ENCODE measurements at places on chromosomes 1 and 21. TPM values are rescaled to one million over a fixed set of nuclear protein-coding genes. Genes with fewer than 3 reads are reported as not detected.

Gene CA6
- total RNA-seq: not detected

Gene TRIM45
- 2.6 TPM for total RNA-seq

Gene MIB2
- total RNA-seq: 82.2 TPM

Gene CDA
- total RNA-seq: 1.4 TPM

Gene KDM5B
- total RNA-seq: 102 TPM

Gene BGLAP
- total RNA-seq: not detected

Gene LEMD1
- 2.1 TPM for total RNA-seq

Gene SAMSN1
- not detected for total RNA-seq

Gene RORC
- total RNA-seq: 0.26 TPM

Gene WNT2B
- 1.9 TPM for total RNA-seq

Gene SYCP1
- not detected for total RNA-seq

Gene PLD5
- under 0.01 TPM for total RNA-seq

Gene AGO3
- total RNA-seq: 9.5 TPM

Gene AMY2A
- not detected for total RNA-seq

Gene EBNA1BP2
- total RNA-seq: 186 TPM

Gene F5
- not detected for total RNA-seq

Gene TTC34
- under 0.01 TPM for total RNA-seq

Gene PCP4
- not detected for total RNA-seq

Gene HPDL
- 0.53 TPM for total RNA-seq

Gene LCE1C
- total RNA-seq: not detected

Gene CHRM3
- total RNA-seq: 1.0 TPM

Gene SLC35A3
- 25.3 TPM for total RNA-seq

Gene CLCA4
- 45.8 TPM for total RNA-seq

Gene MIGA1
- 9.7 TPM for total RNA-seq

Gene CBR3
- total RNA-seq: 0.38 TPM

Gene GBP6
- 67.2 TPM for total RNA-seq

Gene BTBD8
- 4.1 TPM for total RNA-seq

Gene IGSF9
- 6.3 TPM for total RNA-seq

Gene IL23R
- not detected for total RNA-seq

Gene TEX38
- total RNA-seq: not detected

Gene ZNF684
- total RNA-seq: 1.3 TPM

Gene SNIP1
- total RNA-seq: 11.3 TPM

Gene CHD5
- total RNA-seq: 0.26 TPM

Gene C1orf53
- total RNA-seq: 0.79 TPM

Gene TRIM58
- not detected for total RNA-seq

Gene DPYD
- total RNA-seq: 1.6 TPM

Gene S100A14
- total RNA-seq: 1,221 TPM

Gene RXRG
- total RNA-seq: not detected

Gene ERRFI1
- total RNA-seq: 126 TPM

Gene OR14K1
- total RNA-seq: not detected

Gene FMO5
- 0.51 TPM for total RNA-seq

Gene CFHR4
- not detected for total RNA-seq

Gene VSIG8
- not detected for total RNA-seq

Gene CACNA1S
- total RNA-seq: not detected

Gene BRINP2
- total RNA-seq: not detected

Gene KCNK1
- total RNA-seq: 25.8 TPM

Gene NR1I3
- not detected for total RNA-seq

Gene DCAF8
- 76.0 TPM for total RNA-seq

Gene WNT9A
- 7.3 TPM for total RNA-seq

Gene SLC9C2
- total RNA-seq: not detected
